ENCODE measurements at places on chromosomes 3 and 15.

GRCh38 chr3:146125951-146126350 lies 35.0 kb downstream of the PLOD2 start:
- DNase-seq: peak; percentile 54

DNA sequence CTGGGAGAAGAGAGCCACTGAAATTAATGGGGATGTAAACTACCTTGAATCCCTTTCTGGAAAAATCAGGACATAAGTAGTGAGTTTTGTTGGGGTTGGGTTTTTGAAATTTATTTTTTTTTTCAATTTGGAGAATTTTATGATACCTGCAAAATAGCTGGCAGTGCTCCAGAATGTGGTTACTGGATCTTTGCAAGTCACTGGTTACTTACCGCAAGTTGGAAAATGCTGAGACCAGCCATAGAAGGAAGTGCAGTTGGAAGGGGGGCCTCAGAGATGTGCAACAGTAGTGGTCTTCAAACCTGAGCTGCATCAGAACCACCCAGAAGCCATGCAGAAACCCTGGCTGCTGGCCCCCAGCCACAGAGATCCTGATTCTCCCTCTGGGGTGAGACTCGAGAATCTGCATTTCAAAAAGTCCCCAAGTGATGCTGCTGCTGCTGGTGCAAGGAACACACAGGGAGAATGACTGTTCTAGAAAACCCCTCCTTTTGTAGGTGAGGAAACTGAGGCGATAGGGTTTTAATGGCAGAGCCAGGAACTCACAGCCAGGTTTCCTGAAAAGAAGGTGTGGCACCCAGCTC lies 39.7 kb downstream of the SEMA5B start:
- DNase-seq: no peak

- no peak for DNase-seq
Measured at GRCh38 chr3:74067296-74067695, 442.6 kb upstream of the PDZRN3 start.

GRCh38 chr3:56409790-56410189 lies 58.5 kb downstream of the ERC2 start:
- DNase-seq: no peak

DNA sequence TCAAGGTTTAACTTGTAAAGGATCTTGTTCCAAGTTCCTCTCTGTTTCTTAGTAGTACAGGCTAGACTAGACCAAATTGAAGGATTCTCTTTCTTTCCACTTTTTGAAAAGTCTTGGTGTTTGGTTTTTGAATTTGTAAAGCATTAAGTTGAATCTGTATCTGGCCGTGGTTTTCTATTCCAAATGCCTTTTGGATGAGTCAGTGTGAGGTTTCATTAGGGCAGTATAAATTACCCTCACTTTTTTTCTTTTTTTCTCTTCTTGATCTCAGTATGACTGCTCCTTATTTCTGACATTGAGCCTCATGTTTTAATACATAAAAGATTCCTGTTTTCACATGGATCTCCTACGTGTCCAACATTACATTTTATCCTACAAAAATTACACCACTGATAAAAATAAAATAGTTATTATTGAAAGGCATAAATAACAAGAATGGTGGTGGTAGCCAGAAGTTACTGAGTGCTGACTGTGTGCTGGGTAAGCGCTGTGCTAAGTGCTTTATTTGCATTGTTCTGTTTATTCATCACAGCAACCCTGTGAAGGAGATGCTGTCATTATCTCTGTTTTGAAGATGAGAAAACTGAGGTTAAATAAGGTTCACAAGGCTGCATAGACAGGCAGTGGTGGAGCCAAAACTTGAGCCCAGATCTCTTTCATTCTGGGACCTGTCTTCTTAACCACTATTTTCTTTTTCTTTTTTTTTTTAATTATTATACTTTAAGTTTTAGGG lies 48.3 kb downstream of the MITF start:
- DNase-seq: peak; percentile 37

- DNase-seq: no peak
Measured at GRCh38 chr15:31223478-31224350, 102.9 kb upstream of the KLF13 start.

DNA sequence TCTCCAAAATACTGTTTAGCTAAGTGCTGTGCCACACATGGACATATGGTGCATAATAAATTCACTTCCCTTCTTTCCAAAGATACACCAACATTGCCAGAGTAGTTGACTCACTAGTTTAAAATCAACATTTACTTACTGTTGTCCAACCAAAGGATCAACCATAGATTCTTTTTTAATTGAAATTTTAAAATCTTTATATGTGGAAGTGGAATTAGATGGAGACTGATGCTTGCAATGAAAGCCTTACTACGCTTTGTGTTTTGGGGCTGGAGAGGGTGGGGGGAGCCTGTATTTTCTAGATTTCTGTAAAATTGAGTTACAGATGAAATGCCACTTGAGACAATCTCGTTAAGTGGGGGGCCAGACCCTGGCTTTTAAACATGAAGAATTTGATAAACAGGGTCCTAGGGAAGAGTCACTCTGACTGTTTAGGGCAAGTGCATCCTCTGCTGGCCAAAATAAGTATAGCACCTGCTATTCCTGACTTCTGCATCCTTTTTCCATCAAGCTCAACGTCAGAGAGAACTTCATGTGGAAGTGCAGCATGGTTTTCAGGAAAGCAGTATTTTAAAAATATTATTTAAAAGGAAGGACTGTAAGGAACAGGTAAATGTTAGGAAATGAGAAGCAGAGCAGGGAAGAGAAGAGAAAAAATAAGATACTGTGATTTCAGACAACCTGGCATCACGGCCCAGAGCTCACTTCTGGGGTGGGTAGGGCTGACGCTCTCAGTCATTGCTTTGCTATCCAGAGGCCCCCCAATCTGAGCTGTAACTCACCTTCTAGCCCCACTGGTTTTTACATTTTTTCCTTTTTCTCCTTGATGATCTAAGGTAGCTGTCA lies 76.7 kb downstream of the BOC start:
- DNase-seq: peak; percentile 48

- DNase-seq: no peak
Measured at GRCh38 chr3:50345586-50346234, at the start of gene ZMYND10. Gene ZMYND10, minus strand, starts transcription at chr3:50345732. Its CDS starts 153 bp downstream, at chr3:50345579.

DNA sequence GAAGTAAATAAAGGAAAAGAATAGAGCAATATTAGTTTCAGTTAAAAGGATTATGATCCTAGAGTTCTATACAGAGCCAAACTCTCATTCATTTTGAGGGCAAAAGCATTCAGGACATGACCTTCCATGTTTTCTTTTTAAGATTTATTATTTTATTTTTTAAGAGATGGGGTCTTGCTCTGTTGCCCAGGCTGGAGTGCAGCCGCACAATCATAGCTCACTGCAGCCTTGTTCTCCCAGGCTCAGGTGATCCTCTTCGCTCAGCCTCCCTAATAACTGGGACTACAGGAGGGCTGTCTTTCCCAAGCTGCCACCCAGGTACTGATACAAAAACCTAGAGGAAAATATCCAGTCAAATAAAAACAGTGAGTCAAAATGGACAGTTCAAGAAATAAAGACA lies 13.6 kb upstream of the CCDC13 start:
- no peak for DNase-seq

GRCh38 chr3:5187920-5188418 lies 462 bp downstream of the EDEM1 start:
- no peak for DNase-seq

GRCh38 chr15:100259266-100259665 lies 82.5 kb downstream of the ADAMTS17 start:
- DNase-seq: no peak

- DNase-seq: peak; percentile 6
Measured at GRCh38 chr3:186057594-186057993, 51.3 kb downstream of the ETV5 start.

DNA sequence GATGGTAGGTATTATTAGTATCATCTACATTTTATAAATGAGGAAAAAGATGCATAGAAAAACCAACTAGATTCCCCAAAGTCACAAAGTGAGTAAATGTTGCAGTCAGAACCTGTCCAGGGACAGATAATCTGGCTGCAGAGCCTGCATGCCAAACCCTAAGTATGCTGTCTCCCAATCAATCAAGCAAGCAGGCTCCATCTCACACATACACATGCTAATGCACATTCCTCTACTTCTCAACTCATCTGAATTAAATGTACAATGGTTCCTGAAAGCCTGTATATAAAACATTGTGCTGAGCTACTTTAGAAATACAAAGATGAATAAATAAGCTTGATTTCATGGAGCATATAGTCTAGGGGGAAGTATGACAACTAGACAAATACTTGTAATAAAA lies 101.0 kb downstream of the CBLB start:
- no peak for DNase-seq

GRCh38 chr15:52113235-52113634 lies 660 bp upstream of the BCL2L10 start:
- DNase-seq: no peak

DNA sequence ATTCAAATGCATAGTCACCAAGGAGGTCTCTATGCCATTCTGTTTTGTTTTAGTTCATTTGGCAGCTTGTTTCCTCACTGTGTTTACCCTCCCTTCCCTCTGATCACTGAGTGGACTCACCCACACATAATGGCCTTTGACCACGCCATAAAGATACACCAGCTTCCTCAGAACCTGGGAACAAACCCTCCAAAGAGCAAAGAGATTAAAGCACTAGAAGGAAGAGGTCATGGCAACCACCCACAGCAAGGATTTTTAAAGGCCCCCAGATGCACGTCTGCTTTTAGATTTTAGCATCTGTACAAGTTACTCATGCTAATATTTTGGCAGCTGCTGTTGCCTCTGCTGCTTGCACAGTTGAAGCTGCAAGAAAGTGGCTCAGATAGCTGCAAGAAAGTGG lies 47.9 kb upstream of the CADPS start:
- DNase-seq: no peak

GRCh38 chr3:151520105-151520504 lies 59.2 kb upstream of the IGSF10 start:
- no peak for DNase-seq

DNA sequence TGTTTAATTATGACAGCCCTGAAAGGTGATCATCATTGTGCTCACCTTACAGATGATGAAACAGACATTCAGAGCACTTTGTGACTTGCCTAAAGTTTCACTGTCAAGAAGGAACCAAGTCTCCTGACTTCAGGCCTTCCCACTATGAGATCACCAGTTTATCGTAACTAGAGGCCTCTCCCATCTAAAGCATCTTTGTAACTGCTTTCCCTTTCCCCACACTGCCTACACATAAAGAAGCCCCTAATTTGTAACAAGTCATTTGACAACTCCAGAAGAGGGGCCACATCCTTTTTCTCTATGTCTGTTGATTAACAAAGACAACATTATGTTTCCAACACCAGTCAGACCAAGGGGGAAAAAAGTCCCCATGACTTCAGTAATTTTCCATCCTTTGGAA lies 1.1 kb downstream of the KLHL6 start:
- no peak for DNase-seq

- no peak for DNase-seq
Measured at GRCh38 chr3:25018909-25019308, 409.2 kb upstream of the RARB start.

GRCh38 chr3:77815467-77815866 lies 775.6 kb downstream of the ROBO2 start:
- no peak for DNase-seq

- DNase-seq: peak; percentile 33
Measured at GRCh38 chr3:86969500-86970189, 21.3 kb downstream of the VGLL3 start.

DNA sequence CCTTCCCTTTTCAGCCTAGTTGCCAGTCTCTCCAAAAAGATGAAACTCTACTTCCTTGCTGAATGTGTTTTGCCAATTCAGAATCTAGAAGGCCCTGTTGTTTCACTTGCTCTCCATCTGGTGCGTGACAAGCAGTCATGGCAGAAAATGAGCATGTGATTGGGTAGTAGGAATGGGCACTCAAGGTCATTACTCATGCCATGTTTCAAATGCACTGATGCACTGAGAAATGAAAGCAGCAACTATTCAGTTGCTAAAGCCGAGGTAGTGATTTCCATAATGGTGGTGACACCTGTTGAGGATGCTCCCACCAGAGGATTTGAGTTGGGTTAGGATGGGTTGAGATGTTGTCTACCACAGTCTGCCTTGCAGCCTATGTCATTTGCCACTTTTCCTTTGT lies 12.7 kb downstream of the ZBTB38 start:
- DNase-seq: no peak

GRCh38 chr3:118938183-118938961 lies 96.3 kb downstream of the IGSF11 start:
- DNase-seq: no peak

DNA sequence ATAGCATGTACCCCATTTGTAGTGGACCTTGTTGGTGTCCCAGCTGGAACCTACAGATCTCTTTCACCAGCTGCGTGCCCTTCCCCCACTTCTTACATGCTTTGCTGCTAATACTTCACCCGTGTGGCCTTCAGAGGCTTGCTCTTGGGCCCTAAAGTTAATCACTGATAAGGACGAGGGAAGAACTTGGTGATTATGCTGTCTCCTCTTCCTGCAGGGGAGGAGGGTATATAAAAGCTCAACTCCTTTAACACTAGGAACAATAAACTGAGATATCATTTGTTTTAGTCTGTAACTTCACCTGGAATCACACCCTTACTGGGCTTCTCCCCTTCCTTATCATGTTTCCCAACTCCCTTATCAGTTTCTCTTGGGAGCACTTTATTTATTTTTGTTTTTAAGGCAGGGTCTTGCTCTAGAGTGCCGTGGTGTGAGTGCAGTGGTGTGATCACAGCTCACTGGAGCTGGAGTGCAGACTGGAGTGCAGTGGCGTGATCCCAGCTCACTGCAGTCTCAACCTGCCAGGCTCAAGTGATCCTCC lies 43.2 kb upstream of the PIK3R4 start:
- DNase-seq: no peak

- DNase-seq: no peak
Measured at GRCh38 chr3:130915567-130916292, 21.8 kb downstream of the ATP2C1 start.

- DNase-seq: no peak
Measured at GRCh38 chr3:10136426-10137005, 5.1 kb upstream of the VHL start.

GRCh38 chr15:51680321-51680720 lies 982 bp upstream of the SCG3 start:
- no peak for DNase-seq

DNA sequence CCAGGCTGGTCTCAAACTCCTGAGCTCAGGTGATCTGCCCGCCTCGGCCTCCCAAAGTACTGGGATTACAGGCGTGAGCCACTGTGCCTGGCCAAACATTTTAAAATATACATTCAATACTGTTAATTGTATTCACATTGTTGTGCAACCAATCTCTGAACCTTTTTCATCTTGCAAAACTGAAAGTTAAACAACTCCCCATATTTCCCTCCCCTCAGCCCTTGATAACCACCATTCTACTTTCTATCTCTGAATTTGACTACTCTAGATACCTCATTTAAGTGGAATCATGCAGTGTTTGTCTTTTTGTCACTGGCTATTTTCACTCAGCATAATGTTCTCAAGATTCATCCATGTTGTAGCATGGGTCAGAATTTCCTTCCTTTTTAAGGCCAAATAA lies 30.0 kb downstream of the HMCES start:
- no peak for DNase-seq

All from HTR-8/SVneo (cell line).